ENCODE measurements at places on chromosomes 1 and 21.

- DNase-seq: no peak
These were observed 481.7 kb upstream of the USP24 start for GRCh38 chr1:55696891-55697290.

GRCh38 chr21:32411350-32412161, 950 bp upstream of the EVA1C start:
- DNase-seq: peak; percentile 9

- DNase-seq: no peak
These were observed 376 bp downstream of the SF3A3 start for GRCh38 chr1:37989361-37989930.

- DNase-seq: no peak
These were observed 119.3 kb upstream of the BMP8A start for GRCh38 chr1:39372105-39372504.

GRCh38 chr1:65791396-65791795, 1.3 kb upstream of the PDE4B start:
- no peak for DNase-seq

- DNase-seq: peak; percentile 85
These were observed 29.1 kb upstream of the GRHL3 start for GRCh38 chr1:24289937-24290595.

- no peak for DNase-seq
These were observed at the start of gene IL10RB for GRCh38 chr21:33266050-33266788. TSS of gene IL10RB (plus strand) at chr21:33266367. CDS start at chr21:33266466, 99 bp downstream.

DNA sequence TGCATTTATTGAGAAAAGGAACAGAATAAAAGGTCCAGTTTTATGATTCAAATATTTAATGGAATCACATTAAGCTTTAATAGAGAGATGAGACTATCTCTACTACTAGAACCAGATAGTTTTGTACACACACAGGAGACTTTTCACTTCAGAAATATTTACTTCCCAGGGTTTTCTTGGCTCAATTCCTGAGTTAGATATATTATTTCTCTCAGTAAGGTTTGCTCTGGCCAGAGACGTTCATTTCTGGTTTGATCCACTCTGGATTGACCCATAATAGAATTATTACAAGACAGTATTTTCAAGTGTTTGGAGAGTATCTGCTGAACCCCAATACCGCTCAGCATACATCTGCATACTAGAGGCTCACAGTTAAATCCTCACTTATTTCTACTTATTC, 1.3 kb upstream of the RCOR3 start:
- no peak for DNase-seq

DNA sequence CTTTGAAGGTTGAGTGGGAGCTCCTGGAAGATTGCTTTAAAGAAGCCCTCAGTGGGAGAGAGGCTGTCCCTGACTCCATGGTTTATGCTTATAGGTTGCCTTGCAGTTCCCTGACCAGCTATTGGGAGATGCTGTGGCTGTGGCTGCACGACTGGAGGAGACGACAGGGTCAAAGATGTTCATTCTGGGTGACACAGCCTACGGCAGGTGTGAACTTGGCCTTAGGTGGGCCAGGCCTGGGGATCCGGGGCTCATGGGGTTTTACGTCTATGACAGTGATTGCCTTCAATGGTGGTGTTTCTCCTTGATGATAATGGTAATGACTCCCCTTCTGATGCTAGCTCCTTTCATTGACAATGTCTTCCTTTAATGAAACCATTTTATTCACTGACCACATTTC, 692 bp downstream of the DPH2 start:
- DNase-seq: no peak

- no peak for DNase-seq
These were observed 96.6 kb downstream of the SLC44A5 start for GRCh38 chr1:75514270-75514669.

DNA sequence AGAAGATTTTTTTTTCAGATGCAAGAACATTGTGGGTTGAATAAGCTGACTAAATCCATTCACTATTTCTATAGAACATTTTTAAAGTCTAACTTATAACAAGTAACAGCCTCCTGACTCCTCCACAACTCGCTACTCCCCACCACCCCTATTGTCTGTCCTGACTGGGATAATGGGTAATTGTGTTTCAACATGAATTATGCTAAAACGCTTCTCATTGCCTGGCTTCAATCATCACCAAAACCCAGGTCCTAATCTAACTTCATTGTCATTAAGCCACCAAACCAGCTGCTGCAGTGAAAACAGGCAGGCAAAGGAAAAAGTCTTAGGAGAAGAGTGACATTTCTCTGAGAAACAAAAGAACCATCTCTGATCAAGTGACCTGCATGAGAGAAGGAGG, 30.0 kb downstream of the TNR start:
- no peak for DNase-seq

- no peak for DNase-seq
These were observed 14.9 kb downstream of the COLGALT2 start for GRCh38 chr1:184022668-184023067.
